Type B pancreatic cell (in vitro differentiated cells): ENCODE measurements at places on chromosomes 4 and X. TPM values are rescaled to one million over a fixed set of nuclear protein-coding genes. Genes with fewer than 3 reads are reported as not detected.

GRCh38 chr4:69830192-69830559 is 29.8 kb downstream of the SULT1E1 start:
- peaks cover 4% of the 10 kb centered on the region for H3K36me3 ChIP-seq
- H3K4me3 ChIP-seq: peak overlapping the region; percentile 59
- H3K27ac ChIP-seq: peak overlapping the region; percentile 83
- H3K27me3 ChIP-seq: no peaks in the 10 kb centered on the region

BTK gene
- 0.34 and 0.38 TPM in 2 replicates for total RNA-seq

DNA sequence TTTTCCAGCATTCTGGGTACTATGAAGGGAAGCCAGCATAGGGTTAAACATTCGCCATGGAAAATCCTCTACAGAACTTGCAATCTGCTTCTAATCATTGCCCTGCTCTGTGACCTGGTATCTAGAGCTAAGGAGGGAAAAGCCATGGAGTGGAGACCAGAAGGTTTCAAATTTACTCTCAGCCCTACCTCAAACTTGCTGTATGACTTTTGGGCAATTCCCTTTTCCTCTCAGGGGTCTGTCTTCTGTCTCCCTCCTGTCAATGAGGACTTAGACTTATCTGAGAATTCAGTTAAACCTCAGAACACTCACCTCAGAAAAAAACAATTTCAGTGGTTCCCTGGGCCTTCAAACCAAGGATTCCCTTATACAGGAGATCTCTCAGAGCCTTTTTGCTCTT is 29.1 kb downstream of the ARHGEF9 start:
- no peak overlapping the region for H3K27ac ChIP-seq
- H3K27me3 ChIP-seq: no peaks in the 10 kb centered on the region
- H3K36me3 ChIP-seq: no peaks in the 10 kb centered on the region
- H3K4me1 ChIP-seq: peaks cover 9% of the 10 kb centered on the region

GYPA gene
- not detected in 2 replicates for total RNA-seq

XAGE1A gene
- total RNA-seq: not detected in 2 replicates

DNA sequence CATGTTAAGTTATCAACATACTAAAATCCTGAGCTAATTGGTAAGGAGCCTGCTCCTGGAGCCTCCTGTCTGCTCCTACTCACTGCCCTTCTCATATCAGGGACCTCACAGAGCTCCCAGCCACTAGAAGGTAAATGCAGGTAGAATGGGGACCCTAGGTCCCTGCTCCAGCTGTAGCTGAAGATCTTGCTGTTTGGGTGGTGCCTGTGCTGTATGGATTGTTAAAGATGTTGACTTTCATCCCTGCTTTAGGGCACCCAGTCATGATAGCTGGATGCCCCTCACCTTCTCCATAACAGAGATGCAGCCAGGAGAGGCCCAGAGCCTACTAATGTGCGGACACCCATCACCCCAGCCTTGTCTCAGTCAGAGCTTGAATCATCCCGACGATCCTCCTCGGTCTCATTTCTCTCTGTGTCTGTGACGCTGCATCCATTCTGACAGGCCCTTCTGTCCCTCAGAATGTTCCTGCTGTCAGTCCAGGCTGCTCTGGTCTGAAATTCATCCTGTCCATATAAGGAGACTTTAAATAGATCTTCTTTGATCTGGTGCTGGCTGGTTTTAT is 341.7 kb upstream of the GATB start:
- no peaks in the 10 kb centered on the region for H3K36me3 ChIP-seq
- H3K4me3 ChIP-seq: no peak overlapping the region
- H3K27me3 ChIP-seq: no peaks in the 10 kb centered on the region
- DNase-seq: no peak
- peaks cover 51% of the 10 kb centered on the region for H3K4me1 ChIP-seq
- H3K27ac ChIP-seq: peak overlapping the region; percentile 57

RASGEF1B gene
- total RNA-seq: 8.3 and 11.0 TPM in 2 replicates

DNA sequence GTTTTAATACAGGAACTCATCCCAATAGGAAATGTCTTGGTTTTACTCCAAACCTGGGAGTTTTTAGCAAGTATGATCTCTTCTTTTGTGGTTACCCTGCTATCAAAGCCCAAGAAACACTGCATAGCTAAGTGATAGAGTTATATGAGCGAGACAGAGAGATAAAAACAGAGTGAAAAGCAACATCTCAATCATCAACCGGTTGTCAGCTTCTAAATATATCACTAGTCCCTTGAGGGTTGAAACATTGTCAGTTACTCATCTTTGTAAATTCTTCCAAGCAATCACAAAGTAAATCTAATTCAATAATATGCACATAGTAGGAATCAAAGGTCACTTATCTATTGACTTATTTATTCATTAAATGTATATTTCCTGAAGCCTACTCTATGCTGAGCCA is 483.9 kb downstream of the IDS start:
- H3K4me3 ChIP-seq: no peak overlapping the region
- DNase-seq: no peak
- H3K36me3 ChIP-seq: no peaks in the 10 kb centered on the region
- H3K27ac ChIP-seq: no peak overlapping the region
